ENCODE measurements at places on chromosomes 6 and 20.

GRCh38 chr20:55947701-55948100, 57.6 kb downstream of the CBLN4 start:
- no peak for DNase-seq

GRCh38 chr6:81892891-81893290, 140.4 kb upstream of the TENT5A start:
- DNase-seq, result no peak

GRCh38 chr6:3615391-3616380, 135.8 kb downstream of the PXDC1 start:
- no peak for DNase-seq

GRCh38 chr20:32261644-32262043, 15.8 kb upstream of the KIF3B start:
- no peak for DNase-seq

GRCh38 chr20:21713901-21714296, 8.4 kb downstream of the PAX1 start:
- DNase-seq, result no peak

- no peak for DNase-seq
Measured at GRCh38 chr6:167906899-167907298, 80.2 kb downstream of the AFDN start.

GRCh38 chr20:3696745-3697587, 15.2 kb upstream of the ADAM33 start:
- no peak for DNase-seq

DNA sequence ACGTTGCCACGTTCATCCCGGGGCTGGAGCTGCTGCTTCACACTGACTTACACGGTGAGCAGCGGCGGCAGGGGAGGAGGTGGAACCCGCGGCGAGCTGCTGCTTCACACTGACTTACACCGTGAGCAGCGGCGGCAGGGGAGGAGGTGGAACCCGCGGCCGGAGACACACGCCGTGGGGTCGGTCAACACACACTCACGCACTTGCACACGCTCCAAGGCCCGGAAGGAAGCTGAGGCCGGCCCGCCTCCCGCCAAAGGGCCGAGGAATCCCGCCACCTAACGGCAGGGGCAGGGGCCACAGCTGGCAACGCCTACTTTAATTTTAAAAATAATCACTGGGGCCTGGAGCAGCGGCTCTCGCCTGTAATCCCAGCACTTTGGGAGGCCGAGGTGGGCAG, 94.4 kb upstream of the FOXC1 start:
- no peak for DNase-seq

- no peak for DNase-seq
Measured at GRCh38 chr20:34970846-34971560, 15.3 kb downstream of the MYH7B start.

- no peak for DNase-seq
Measured at GRCh38 chr6:3473773-3474172, 16.9 kb upstream of the SLC22A23 start.

DNA sequence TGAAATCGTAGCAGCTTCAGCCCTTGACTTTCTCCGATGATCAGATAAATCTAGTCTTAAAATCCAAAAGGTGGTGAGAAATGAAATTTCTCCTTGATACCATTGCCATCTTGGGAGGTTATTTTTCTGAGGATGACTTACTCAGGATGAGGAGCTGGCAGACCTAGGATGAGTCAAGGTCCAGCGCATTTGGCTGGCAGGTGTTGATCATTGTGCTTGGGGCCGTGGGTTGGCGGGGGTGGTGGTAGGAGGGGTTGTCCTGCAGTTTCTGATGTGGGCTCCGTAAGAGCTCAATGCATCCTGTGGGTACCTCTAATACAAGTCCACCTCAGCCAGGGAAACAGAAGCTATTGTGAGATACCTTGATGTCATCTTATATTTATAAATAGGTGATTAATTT, 148.3 kb upstream of the SCGN start:
- no peak for DNase-seq

GRCh38 chr6:27296106-27296783, 15.8 kb downstream of the POM121L2 start:
- no peak for DNase-seq

DNA sequence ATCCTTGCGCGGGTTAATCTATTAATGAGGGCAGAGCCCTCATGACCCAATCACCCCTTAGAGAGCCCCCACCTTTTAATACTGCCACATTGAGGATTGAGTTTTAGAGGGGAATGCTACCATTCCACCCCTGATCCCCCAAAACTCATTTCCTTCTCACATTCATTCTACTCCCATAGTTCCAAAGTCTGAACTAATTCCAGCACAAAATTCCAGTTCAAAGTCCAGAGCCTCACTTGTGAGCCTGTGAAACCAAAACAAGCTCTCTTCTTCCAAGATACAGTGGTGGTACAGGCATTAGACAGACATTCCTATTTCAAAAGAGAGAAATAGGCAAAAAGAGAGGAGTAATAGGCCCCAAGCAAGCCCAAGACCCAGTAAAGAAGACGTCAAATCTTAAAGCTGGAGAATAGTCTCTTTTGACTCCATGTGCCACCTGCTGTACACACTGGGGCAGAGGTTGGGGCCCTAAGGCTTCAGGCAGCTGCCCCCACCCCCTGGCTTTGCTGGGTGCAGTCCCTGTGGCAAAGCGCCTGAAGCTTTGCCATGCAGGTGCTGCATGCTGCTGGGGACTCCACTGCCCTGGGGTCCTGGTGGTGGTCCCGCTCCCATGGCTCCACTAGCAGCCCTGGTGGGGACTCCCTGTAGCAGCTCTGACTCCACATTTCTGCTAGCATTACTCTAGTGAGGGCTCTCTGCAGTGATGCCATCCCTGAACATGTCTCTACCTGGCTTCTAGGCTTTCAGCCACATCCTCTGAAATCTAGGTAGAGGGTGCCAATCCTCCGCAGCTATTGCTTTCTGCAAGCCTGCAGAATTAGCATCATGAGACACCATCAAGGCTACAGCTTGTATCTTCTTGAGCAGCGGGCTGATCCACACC, 41.3 kb downstream of the RSPH3 start:
- no peak for DNase-seq

- DNase-seq, result no peak
Measured at GRCh38 chr6:12280458-12280857, 9.7 kb upstream of the EDN1 start.

Data from HuH-7.5 (cell line).